DMS153 (cell line): ENCODE measurements at places on chromosomes 3 and 15.

GRCh38 chr3:95750097-95750496 lies 1064.3 kb upstream of the EPHA6 start:
- DNase-seq = no peak

GRCh38 chr3:182807061-182807460 lies 13.8 kb downstream of the ATP11B start:
- no peak for DNase-seq

GRCh38 chr3:158702815-158703481 lies 29.3 kb downstream of the RARRES1 start:
- DNase-seq = no peak

GRCh38 chr3:81723732-81724313 lies 37.6 kb downstream of the GBE1 start:
- DNase-seq = no peak

- no peak for DNase-seq
These were observed 59.2 kb downstream of the LIPC start for GRCh38 chr15:58490888-58491473.

GRCh38 chr3:70868561-70868960 lies 556.1 kb upstream of the MDFIC2 start:
- DNase-seq = no peak

GRCh38 chr3:122497425-122497824 lies 17.3 kb downstream of the KPNA1 start:
- DNase-seq = no peak

DNA sequence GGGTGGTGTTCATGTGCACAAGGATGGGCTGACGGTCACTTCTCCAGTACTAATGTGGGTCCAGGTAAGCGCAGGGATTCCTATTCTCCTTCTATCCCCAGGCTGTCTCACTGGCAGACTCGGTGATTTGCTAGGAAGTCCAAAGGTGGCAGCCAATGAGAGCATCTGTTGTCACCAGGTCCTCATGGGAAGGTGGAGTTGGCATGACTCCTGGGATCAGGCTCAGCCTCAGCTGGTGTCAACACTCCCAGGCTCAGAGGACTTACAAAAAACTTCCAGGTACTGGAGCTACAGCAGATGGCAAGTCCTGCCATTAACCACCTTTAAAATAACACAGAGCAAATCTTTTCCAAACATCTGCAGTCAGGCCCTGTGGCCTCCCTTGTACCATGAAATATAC lies 13.8 kb downstream of the XYLB start:
- no peak for DNase-seq

DNA sequence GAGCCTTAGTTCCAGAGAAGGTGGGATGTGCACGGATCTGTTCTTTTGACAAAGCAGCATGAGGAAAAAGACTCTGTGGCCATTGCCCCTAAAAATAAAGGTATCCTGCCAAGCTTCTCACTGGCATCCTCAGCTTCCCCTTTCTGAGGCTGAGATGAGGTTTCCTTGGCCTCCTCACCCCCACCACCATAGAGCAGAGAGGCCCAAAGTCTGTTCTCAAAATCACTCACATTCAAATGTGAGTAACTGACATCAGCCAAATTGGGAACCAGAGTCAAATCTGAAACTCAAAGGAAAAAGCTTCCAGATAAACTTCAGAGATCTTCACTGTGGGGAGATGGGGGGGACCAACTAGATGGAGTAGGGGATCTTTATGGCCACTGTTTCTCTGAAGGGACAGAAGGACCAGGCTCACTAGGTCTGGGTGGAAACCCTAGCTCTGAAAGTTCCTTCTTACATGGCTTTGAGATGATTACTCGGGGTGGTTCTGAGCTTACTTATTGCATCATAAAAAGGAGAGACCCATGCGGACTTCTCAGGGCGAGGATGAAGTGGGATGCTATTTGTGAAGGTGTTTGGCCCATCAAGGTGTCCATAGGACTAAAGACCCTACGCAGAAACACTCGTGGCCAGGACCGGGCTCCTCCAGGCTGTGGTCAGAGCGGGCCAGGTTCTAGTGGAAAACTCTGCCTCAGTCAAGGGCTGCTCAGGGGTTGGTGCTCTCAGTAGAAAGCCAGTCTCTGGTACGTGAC lies 61.5 kb upstream of the MEF2A start:
- DNase-seq = no peak

DNA sequence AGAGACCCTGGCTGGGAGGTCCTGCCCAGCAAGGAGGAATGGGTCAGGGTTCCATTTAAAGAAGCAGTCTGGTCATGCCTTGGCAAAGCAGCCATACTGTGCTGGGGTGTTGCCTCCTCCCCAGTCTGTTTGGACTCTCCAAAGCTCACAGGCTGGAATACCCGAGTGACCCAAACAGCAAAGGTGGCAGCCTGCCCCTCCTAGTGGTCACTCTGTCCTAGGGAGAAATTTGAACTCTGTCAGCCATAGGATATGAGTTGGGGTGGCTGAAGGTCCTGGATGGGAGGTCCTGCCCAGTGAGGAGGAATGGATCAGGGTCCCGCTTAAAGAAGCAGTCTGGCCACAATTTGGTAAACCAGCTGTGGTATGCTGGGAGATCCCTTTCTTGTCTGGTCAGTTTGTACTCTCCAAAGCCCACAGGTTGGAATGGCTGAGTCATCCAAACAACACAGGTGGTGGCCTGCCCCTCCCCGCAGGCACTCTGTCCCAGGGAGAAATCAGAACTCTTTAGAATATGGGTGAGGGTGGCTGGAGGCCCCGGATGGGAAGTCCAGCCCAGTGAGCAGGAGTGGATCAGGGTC lies 45.0 kb downstream of the CCR1 start:
- DNase-seq = no peak

DNA sequence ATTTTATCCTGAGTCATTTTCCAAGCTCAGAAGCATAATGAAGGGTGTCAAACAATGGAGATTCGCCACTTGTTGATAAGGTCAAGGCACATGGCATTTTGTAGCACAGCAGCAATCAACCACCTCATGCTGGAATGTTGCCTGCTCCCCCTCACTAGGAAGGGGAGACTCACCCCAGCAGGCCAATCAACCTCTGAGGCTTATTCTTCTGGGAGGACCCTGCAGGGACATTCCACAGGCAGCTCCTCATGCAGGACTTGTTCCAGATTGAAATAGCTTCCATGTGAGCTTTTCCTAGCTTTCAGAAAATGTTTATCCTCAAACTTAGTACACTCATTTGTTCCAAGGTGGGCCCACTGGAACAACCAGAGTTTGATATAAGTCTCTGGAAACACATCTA lies 77.6 kb downstream of the SSR3 start:
- DNase-seq = no peak

DNA sequence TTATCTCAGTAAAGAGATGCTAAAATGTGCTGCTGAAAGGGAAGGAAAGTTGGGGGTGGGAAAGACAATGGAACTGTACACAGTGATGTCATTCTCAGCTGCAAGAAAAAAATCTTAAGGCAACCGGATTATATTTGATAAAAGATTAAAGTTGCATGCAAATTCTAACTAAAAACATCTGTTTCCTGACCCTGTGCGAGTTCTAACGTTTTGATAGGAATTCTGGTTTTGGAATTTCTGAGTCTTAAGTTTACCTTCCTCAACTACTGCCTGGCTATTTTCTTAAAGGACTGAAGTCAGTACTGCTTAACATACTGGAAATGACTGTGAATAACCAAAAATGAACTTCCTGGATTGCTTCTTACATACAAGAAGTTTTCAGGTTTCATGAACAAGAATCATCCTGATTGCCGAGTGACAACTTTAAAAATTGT lies 115.5 kb downstream of the SLC25A26 start:
- DNase-seq = no peak

DNA sequence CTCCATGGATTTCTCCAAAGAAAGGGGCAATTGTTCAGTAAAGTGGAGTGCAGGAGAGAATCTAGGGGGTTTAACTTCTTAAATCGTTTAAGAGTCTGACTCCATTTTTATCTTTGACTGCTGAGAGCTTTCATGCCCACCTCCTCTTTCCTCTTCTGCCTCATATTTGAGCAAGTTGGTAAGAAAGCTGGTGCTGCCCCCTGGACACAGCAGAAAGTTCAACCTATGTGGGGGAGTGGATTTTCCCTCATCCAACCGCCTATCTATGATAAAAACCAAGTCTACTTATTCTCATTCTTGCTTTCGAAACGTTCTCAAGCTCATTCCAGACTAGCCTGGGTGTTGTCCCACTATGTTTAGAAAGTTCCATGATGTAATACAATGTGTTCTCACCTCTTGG lies 26.0 kb downstream of the HHLA2 start:
- no peak for DNase-seq

- no peak for DNase-seq
These were observed 28.9 kb downstream of the TKT start for GRCh38 chr3:53226841-53227407.

DNA sequence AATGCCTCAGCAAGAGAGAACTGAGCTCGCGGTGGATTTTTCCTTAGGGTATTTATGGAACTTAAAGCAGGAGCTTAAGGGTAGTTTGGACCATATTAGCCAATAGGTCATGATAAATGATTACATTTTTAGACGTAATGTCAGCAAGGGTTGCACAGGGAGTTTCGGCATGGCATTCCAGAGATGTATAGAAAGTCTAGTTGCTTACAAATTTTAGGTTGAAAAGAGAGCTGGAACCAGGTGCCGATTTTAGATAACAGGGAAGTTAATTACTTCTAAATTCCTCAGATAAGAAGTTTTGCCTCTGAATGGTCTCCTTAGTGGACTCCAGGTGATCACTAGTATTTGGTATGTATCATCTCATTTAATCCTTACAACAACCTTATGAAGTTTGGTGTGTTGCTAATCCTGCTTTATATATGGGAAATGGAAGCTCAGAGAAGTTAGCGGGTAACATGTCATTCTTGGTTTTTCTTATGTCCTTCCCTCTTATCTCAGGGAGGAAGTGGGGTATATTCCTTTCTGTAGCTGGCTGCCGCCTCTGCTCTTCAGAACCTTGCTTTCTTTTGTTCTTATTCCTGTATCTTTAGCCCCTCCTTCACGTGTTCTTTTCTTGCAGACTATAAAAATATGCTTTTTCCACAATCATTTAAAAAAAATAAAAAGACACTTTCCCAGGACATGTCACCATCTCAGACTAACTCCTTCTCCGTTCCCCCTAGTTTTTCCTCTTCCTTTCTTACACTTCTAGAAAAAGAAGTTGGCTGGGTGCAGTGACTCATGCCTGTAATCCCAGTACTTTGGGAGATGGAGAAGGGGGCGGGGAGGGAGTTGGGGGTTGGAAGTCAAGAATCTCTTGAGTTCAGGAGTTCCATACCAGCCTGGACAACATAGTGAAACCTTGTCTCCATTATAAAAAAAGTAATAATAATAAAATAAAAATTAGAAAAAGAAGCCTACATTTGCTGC lies 25.7 kb downstream of the IQGAP1 start:
- no peak for DNase-seq

DNA sequence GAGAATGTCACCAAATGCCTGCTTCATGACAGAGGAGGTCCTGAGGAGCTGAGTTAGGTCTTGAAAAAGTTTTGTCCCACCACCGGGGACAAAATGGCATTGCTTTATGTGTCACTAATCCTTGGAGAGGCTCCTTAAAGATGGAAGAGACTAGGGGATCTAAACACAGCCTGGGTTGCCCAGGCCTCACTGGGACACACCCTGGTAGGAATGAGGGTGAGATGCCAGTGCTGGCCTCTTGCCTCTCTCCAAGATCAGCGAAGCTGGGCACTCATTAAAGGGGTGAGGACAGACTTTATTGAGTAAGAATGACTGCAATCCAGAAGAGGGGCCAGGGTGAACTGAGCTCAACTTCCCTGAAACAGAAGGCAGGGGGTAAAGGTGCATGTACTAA lies 58.5 kb upstream of the KLF13 start:
- no peak for DNase-seq

GRCh38 chr15:99741835-99742234 lies 8.6 kb upstream of the LYSMD4 start:
- no peak for DNase-seq

DNA sequence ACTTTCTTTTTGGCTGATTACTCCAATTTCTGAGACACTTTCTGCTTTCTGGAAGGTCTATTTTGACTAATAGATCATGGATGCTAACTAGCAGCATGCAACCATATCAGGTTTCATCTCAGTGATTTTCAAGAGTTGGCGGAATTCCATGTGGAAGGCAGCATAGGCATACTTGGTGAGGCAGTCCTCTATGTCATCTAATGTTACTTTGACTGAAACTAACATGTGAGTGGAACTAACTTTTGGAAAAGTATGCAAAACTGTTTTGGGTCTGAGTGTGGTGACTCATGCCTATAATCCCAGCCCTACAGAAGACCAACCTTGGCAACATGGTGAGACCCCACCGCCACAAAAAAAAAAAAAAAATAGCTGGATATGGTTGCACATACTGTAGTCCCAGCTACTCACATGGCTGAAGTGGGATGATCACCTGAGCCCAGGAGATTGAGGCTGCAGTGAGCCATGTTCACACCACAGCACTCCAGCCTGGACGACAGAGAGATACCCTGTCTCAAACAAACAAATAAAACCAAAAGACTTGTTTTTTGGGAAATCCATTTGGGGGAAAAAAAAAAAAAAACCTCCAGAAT lies 1033.7 kb downstream of the ROBO1 start:
- peak; percentile 22 for DNase-seq

DNA sequence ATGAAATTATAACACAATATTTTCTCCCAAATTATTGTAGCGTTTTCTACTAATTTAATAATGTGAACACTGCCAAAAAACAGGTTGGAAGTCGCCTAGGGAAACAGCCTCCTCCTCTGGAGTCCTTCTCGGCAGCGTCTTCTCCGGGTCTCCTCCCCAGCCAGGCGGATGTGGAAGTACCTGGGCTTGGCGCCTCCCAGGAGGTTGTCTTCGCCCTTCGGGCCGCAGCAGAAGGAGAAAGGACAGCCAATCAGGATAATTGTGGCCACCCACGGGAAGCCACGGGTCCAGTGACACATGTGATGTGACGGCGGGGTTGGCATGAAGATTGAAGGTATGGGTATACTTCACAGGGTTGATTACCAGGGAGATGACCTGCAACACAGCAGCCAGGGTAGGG lies 491.2 kb downstream of the PYDC2 start:
- DNase-seq = no peak

GRCh38 chr3:116270056-116270455 lies 175.2 kb downstream of the LSAMP start:
- no peak for DNase-seq

- no peak for DNase-seq
These were observed 217.5 kb upstream of the ROPN1 start for GRCh38 chr3:124209426-124209825.

DNA sequence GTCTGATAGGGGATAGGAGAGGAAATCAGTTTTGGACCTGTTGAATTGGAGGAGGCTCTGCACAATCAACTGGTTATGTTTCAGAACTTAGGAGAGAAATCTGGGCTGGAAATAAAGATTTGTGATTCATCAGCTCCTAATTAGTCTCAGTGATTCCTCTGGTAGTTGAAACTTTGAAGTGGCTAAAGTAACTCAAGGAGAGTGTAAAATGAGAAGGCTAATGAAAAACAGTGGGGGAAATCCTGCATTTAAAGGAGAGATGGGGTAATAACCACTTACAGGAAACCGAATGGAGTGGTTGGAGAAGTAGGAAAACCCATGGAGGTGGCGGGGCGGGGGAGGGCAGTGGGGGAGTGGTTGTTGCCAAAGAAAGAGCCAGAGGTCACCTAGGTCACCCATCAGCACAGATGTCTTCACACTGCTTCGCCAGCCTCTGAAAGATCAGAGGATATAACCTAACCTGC lies 32.6 kb downstream of the MAP2K5 start:
- DNase-seq = no peak

GRCh38 chr3:10708216-10708893 lies 107.7 kb upstream of the SLC6A11 start:
- DNase-seq = no peak
